CD4-positive, alpha-beta T cell treated with Interferon alpha-2 for 1 hour (primary cell): ENCODE measurements at places on chromosomes 4 and X.

GRCh38 chr4:174265916-174266315 is 17.6 kb downstream of the FBXO8 start:
- no peak for DNase-seq

DNA sequence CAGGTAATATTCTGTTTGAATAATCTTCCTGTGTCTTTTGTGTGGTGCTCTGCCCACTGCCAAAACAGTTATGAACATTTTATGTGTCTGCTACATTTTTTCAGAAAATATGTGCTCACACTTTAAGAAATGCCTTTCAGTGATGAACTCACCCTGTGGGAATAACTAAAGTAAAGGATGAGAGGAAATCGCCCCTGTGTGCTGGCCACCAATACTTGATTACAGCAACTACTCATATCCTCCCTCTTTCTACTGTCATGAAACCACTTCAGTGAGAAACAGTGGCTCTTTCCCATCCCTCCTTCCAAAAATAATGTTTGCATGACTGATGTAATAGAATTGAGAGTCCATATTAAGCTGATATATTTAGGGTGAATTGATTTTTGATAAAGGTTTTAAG is 900.9 kb downstream of the RAB28 start:
- DNase-seq, result no peak

GRCh38 chrX:1657367-1658070 is 42.7 kb downstream of the ASMT start:
- DNase-seq, result peak; percentile 64

DNA sequence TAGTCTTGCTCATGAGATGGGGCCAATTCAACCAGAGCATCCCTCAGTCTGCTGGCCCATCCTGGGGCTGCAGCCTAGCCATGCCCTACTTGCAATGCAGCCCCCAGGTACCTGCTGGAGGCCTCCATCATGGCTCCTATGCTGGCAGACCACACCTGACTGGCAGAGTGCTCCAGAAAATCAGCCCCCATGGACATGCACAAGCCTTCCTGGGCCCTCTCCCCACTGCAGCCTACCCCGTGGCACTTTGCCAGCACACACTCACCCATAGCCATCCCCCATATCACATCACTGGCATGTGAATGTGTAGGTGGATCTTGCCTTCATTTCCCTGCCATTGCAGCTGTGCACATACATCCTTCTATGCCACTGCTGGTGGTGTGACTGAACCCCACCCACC is 381.8 kb downstream of the UBE2NL start:
- DNase-seq, result no peak

DNA sequence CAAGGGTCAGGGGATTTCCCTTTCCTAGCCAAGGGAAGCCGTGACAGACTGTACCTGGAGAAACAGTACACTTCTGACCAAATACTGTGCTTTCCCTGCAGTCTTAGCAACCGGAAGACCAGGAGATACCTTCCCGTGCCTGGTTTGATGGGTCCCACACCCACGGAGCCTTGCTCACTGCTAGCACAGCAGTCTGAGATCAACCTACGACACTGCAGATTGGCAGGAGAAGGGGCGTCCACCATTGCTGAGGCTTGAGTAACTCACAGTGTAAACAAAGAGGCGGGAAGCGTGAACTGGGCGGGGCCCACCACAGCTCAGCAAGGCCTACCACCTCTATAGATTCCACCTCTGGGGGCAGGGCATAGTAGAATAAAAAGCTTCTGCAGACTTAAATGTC is 48.7 kb upstream of the SRD5A3 start:
- no peak for DNase-seq

- no peak for DNase-seq
Observed at GRCh38 chr4:153189016-153189801, 15.0 kb upstream of the TRIM2 start.

DNA sequence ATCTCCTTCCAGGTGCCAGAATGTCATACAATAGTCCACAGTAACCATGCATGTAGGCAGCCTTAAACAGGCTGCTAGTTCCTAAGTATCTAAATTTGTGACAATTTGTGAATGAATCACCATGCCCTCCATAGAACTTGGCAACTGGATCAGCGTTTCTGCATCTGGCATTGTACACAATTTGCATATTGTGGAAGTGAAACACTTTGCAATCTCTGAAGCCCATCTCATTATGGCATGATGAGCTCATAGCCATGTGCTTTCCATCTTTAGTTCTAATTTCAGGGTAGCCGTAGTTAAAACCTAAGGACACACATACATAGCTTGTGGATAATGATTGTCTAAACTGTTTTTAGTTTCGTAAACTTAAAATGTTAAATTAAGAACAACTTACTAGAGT is 573.6 kb downstream of the PPP4R3C start:
- no peak for DNase-seq

GRCh38 chr4:156475322-156475721 is 496.3 kb downstream of the PDGFC start:
- DNase-seq, result no peak

GRCh38 chr4:152634110-152634760 is 45.6 kb downstream of the TMEM154 start:
- no peak for DNase-seq

- DNase-seq, result no peak
Observed at GRCh38 chr4:85368240-85368639, 106.7 kb upstream of the ARHGAP24 start.

GRCh38 chr4:829291-829690 is 3.4 kb upstream of the CPLX1 start:
- no peak for DNase-seq

GRCh38 chr4:145933134-145933533 is 5.5 kb downstream of the ZNF827 start:
- DNase-seq, result no peak

DNA sequence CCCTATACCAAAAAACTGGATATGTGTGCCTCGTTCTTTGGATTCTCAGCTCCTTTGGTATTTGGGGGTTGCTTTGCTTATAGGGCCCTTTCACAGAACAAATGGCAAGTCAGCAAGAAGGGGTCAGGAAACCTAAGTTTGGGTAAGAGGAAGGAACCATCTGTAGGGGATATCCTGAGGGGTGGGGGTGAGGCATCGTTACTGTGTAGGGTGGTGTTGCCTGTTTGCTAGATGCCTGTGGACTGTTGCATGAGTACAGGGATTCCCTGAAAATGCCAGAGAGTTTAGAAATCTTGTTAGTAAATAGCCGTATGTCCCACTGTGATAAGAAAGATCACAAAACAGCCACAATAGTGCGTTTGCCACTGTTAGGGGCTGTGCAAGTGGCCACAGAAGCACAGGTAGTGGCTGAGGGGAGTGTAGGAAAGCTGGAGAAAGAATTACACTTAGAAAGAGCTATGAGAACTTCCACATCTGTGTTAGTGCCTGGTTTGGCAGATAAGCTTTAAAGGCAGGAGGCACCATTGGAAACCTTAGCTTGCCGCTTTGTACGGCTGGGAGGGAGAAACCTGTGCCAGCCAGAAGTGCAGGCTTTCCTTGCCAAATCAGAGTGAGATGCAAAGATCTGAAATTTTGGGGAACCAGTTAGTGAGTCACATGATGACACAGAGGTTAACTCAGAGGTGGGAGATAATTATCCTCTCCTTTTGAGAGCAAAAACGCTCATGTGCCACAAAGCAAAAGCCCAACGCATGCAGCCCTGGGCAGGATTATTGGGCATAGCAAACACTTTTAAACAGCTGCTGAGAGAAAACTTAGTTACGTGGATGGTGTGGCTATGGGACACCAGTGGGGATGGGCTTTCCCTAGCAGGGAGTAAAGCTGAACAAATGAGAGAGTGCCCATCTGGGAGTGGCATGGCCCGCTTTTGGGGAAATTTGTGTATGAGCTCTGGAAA is 343.7 kb downstream of the ARAP2 start:
- no peak for DNase-seq

DNA sequence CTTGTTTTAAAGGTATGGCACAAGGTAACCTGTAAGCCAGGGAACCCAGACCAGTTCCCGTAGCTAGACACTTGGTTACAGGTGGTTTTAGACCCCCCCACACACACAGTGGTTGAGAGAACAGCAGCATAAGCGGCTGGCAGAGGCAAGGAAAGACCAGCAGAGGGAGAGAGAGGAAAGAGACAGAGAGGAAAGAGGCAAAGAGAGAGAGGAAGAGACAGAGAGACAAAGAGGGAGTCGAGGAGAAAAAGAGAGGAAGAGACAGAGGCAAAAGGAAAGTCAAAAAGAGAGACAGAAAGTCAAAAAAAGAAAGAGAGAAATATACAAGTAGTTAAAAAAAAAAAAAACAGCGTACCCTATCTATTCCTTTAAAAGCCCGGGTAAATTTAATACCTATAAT is 19.5 kb upstream of the PCSK1N start:
- no peak for DNase-seq

GRCh38 chrX:101430457-101431078 is 22.5 kb downstream of the HNRNPH2 start:
- no peak for DNase-seq

GRCh38 chr4:174826660-174827059 is 2.4 kb downstream of the GLRA3 start:
- DNase-seq, result no peak

GRCh38 chrX:69309074-69309792 is 144.0 kb upstream of the PJA1 start:
- DNase-seq, result no peak
